Thymus (tissue), 14 donors: ENCODE measurements at places on chromosomes 7 and 10. TPM values are rescaled to one million over a fixed set of nuclear protein-coding genes. Genes with fewer than 3 reads are reported as not detected.

DNA sequence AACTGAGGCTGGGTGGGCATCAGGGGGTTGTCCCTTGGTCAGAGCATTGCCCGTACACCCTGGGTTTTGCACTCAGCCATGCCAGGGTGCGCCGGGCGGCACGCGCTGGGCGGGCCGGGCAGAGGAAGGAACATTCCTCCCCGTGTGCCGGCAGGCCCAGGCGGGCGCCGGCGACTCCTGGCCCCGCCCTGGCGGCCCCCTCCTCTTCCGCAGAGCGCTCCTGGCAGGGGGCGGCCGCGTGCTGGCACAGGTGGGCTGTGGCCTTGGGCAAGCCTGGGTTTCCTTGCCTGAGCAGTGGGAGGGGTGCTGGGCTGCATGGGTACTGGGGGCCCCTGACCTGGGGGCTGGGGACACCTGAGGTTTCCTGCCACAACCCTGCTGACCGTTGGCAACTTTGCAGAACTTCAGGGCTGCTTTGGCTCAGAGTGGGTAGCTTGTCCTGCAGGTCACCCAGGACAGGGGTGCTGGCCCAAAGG lies 3.9 kb downstream of the LFNG start:
- no peak for DNase-seq

DNA sequence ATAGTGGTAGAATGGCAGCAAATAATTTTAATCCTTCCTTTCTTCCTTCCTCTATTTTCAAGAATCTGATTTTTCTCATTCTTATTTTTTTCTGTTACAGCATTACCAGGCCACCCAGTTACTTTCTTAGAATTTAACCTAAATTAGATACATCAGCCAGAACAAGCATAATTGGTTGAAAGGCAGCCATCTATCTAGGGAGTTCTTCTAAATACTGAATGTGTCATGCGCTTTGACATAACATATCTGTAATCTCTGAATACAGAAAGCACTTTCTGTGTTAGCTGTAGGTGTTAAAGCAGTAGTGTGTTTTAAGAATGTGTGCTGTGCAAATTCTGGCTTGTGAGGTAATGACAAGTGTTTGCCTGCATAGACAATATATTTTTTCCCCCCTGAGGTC lies 97.3 kb downstream of the BTRC start:
- DNase-seq, result no peak

GRCh38 chr10:120732067-120732466 lies 119.1 kb upstream of the WDR11 start:
- DNase-seq, result no peak

GRCh38 chr7:32385316-32385956 lies 104.7 kb downstream of the LSM5 start:
- DNase-seq, result no peak

GRCh38 chr7:12458520-12459131 lies 55.0 kb upstream of the VWDE start:
- DNase-seq, result peak; percentile 6

DNA sequence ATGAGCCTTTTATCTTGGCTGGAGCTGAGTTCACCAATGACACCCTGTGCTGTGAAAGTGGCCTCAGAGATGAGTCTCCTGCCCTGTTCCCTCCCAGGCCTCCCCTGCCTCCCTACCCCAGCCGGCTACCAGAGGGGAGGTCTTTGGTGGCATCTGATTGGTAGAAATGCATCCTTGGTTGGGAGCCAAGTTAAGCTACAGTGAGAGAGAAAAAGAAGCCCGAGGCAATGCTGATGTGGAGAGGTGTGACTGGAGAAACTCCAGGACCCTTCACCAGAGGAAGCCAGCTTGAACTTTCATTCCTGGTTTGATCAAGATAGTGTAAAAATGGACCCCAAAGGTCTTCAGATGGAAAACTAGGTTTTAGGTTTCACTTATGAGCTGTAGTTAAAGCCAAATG lies 191.1 kb upstream of the TCF7L2 start:
- no peak for DNase-seq

DNA sequence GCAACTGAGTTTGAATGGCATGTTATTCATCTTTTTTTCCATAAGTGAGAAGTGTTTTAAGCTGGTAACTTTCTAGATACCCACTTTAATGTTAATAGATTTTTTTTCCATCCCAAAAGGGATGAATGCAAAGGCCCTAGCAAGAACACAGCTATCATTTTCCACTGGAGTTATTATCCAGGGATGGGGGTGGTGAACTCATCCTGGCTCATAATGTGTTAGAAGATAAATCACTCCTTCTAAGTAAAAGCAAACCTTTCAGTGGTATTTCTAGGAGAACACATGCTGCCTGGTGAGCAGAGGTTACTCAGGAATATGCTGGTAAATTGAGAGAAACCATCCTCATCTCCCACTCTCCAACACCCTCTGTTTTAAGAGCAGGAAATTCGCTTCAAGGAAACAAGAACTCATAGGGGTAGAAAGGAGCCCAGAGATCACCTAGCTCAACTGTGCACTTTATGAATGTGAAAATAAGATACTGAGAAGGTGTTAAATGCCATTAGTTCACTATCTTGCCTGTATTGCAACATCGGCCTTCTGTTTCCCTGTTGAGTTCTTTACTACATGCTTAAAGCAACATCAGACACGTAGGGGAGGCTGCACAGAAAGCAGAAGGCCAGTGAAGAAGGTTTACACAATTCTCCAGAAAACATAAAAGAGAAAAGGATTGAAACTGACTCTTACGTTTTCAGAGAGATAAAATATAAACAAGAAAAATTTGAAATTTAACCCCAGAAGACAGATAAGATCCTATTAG lies 264.0 kb upstream of the PRKCQ start:
- no peak for DNase-seq

DNA sequence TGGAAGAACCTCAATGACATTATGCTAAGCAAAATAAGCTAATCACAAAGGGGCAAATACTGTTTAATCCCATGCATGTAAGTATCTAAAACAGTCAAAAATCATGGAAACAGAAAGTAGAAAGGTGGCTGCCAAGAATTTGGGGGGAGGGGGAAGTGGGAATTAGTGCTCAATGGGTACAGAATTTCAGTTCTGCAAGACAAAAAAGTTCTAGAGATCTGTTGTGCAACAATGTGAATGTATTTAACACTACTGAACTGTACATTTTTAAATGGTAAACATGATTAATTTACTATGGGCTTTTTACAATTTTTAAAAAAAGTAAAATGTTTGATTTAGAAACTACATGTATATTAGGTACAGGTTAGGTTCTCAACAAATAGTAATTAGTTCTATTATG lies 11.9 kb downstream of the EZH2 start:
- no peak for DNase-seq

- no peak for DNase-seq
Measured at GRCh38 chr10:69703766-69704630, 74.0 kb downstream of the FAM241B start.

GRCh38 chr7:32673275-32673983 lies 178.1 kb downstream of the AVL9 start:
- DNase-seq, result no peak

GRCh38 chr7:127478024-127478355 lies 85.5 kb upstream of the ZNF800 start:
- DNase-seq, result peak; percentile 0

DNA sequence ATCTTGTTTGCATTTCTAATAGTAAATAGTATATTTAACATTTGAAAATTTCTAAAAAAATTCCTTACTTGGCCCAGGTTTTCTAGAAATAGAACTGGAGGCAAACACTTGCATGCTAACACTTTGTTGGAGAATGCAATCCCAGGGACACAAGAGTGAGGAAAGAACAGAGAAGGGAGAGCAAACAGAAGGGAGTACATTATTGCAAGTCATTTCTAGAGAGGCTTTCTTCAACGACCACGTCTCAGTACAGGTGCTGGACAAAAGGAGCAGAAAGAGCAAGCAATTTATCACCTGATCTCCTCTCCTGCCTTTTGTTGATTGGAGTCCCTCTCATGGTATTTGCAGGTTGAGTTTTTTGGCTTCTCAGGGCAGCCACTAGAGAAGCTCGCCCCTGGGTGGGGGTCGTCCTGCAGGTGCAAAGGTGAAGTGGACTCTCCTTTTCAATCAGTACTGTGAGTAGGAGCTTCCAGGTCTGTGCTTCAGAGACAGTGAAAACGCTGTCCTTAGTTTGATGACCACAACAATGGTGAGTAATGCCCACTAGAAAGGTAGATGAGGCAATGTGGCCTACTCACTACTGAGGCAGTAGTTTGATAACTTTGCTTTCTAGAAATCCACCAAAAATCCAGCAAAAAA lies 5.2 kb downstream of the CPED1 start:
- no peak for DNase-seq

DNA sequence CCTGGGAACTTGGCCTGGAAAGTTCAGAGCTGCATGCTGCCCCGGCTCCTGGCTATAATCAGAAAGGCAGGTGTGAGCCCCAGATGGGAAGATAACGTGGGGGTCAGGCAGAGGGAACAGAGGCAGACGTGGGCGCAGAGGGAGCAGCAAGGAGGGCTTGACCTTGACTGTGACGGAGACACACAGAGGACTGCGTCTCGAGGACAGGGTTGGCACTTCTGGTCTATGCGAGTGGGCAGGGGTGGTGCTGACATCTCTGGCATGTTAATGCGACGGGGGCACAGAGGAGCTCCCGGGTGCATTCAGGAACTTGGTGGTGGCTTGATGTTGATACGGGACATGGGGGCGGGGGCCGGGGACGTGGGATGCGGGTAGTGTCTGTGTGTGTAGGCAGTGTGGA lies 232.1 kb upstream of the GRB10 start:
- DNase-seq, result no peak

GRCh38 chr7:17132726-17133125 lies 165.7 kb upstream of the AHR start:
- DNase-seq, result no peak

DNA sequence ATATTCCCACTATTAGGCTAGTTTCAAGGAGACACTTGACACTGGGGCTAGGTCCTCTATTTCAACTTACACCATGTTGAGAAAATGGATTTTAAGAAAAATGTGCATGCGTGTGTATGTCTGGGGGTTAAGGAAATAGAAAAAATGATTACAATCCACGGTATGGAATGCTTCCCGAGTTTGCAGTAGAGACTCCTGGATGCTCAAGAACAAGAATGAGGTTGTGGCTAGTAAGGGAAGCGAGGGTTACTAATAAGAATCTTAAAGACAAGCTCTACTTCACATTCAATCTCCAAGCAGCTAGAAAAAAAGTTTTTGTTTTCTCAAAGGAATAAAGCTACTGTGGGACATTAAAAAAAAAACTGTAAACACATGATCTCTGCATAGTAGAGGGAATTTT lies 54.7 kb downstream of the ANK3 start:
- DNase-seq, result no peak

DNA sequence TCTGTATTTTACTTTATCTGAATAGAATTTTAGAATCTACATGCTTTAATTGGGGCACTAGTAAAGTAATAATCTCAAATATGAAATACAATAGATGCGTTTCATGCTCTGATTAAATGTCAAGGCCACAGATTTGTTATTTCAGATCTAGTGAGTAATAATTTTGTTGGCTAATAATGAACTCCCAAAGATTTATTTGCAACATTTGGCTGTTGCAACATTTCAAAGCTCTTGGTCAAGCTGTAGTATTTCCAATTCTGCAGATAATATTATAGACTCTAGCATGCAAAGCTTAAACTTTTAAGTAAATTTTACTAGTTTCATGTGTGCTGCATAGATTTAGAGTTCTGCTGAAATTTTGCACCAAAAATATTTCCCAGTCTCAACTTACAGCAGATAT lies 16.7 kb downstream of the LRRN3 start:
- no peak for DNase-seq

GRCh38 chr7:133354546-133355324 lies 101.9 kb downstream of the EXOC4 start:
- no peak for DNase-seq

- no peak for DNase-seq
Measured at GRCh38 chr7:37035631-37036030, 311.3 kb upstream of the AOAH start.

DNA sequence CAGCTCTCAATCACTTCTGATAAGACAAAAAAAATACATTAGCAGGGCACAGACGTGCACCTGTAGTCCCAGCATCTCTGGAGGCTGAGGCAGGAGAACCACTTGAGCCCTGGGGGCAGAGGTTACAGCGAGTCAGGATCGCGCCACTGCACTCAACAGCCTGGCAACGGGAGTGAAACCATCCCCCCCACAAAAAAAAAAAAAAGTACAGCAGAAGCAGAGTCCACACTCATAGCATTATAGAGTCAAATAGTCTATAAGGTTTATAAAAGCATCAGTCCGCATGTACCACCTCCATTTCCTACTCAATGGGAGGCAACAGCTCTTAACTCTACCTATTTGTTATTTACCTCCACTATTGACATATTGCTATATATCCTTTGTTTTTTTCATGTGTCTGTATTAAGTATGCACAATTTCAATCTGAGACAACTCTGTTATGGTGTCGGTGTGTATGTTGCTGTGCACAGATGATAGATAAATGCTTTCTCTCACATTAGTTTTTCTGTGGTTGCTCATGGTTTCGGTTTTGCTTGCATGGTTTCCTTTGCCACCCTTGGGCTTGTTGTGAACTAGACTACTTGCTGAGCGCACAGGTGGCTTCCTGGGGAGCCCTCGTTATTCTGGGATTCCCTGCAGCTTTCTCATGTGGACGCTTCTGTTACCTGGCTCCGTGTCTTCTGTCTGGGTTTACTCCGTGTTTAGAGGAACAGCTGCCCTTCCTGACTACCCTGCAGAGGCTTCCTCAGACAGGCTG lies 40.4 kb downstream of the PROSER2 start:
- peak; percentile 76 for DNase-seq

DNA sequence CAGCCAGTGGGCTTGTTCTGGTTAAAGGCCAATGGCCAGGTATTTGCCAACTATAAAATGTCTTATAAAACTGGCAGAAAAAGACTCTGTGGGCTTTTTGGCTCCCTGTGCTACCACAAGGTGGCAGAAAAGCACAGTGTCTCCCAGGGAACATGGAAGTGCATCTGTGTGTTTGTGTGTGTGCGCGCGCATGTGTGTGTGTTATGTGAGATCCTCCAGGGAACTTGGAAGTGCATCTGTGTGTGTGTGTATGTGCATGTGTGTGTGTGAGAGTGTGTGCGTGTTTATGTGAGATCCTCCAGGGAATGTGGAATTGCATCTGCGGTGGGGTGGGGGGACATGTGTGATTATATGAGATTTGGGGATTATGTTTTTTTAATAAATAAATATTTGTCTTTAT lies 30.2 kb upstream of the ABI1 start:
- no peak for DNase-seq

The VSTM4 gene
- total RNA-seq, result 3.4 TPM

The GALNT17 gene
- 1.8 TPM for total RNA-seq

The WIPF3 gene
- total RNA-seq, result 0.14 TPM

The NAT16 gene
- not detected for total RNA-seq

The ADAMTS14 gene
- 1.8 TPM for total RNA-seq

The WDR86 gene
- 5.0 TPM for total RNA-seq
